SK-N-DZ (cell line): ENCODE measurements at places on chromosomes 1 and 21.
A peak's percentile ranks its signal among the peaks of the same experiment; 100 is the strongest.

GRCh38 chr1:82171955-82172354 lies 371.2 kb downstream of the ADGRL2 start:
- DNase-seq, result no peak

DNA sequence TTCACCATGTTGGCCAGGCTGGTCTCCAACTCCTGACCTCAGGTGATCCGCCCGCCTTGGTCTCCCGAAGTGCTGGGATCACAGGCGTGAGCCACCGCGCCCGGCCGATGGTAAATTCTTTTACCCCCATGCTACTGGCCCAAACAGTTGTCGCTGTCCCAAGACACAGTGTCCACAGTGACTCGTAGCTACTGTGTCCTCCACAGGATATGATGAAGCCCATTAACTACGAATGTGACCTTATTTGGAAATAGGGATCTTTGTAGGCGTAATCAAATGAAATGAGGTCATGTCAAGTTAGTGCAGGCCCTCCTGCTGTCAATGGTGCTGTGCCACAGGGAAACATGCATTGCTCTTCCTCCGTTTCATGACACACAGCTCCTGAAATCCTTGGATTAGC lies 8.5 kb downstream of the FNDC10 start:
- peak; percentile 55 for DNase-seq

GRCh38 chr1:35727434-35728040 lies 8.9 kb upstream of the C1orf216 start:
- DNase-seq, result no peak

DNA sequence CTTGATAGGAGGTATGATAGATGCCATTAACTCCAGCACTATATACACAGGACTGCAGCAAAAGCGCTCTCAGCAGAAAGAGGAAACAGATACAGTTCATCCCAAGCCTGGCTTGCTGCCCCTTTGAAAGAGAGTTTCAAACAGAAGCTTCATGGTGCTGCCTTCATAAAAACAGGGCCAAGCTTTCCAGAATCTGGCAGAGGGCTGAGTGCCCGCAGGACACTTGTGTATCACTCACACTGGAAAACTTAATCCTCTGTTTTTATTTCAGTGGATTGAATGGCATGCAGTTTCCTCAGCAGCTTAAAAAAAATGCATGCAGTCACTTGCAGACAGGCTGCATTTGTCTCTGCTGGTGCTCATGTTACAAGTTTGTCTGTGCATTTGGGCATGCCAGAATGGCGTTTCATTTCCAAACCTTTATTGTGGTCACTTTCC lies 40.4 kb downstream of the KCNJ15 start:
- no peak for DNase-seq

GRCh38 chr1:57553666-57554065 lies 129.8 kb upstream of the DAB1 start:
- DNase-seq, result no peak

DNA sequence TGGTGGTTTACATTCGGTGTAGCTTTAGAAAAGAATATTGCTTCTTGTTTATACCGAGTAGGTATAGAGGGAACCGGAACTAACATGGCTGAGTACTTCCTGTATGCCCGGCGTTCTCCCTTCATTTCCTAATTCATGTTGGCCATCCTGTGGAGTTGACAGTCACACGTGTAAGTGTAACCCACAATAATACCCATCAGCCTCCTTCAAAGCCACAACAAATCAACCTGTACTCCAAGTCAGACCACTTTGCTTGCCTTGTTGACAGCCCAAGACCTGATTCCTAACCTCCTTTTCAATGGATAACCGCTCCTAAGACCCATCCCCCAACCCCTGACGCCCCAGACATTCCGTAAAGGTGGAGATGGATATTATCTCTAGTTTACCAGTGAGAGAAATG lies 42.1 kb downstream of the UBE2U start:
- DNase-seq, result no peak

- DNase-seq, result no peak
These were observed 19.0 kb downstream of the DPH5 start for GRCh38 chr1:101006553-101006952.

- no peak for DNase-seq
These were observed 77.2 kb upstream of the PPP2R5A start for GRCh38 chr1:212207822-212208520.

DNA sequence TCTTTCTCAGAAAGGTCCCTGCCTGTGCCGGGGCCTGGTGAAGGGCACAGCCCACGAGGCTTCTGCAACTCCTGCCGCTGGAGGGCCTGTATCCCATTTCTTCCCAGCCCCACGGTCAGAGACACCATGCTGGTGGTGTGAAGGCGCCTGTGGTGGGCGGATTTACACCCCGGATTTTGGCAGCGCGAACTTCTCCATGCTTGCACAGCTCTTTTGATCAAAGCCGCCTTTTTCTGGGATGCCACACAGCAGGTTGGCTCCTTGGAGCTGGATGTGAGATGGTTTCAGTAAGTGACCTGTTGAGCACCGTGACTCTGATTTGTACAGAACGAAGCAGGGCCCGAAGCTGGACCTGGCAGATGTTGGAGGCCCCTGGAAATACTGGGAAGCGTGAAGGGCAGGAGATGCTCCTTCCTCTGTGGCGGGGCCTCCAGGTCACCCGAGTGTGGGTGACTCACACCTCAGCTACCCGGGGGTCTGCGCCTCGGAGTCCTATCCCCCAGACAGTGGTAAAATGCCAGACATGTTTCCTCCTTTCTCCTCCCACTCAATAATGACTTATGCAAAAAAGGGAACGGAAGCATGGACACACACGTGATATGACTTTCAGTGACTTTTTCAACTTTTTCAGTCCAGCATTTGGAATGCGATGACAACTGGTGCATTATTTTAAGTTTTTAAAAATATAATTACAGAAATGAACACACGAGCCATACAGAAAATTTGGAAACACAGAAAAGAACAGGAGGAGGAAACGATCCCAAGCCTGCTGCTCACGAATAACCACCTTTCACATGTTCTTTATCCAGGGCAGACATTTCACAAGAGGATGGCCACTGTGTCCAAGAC lies 9.0 kb downstream of the UMODL1 start:
- no peak for DNase-seq

DNA sequence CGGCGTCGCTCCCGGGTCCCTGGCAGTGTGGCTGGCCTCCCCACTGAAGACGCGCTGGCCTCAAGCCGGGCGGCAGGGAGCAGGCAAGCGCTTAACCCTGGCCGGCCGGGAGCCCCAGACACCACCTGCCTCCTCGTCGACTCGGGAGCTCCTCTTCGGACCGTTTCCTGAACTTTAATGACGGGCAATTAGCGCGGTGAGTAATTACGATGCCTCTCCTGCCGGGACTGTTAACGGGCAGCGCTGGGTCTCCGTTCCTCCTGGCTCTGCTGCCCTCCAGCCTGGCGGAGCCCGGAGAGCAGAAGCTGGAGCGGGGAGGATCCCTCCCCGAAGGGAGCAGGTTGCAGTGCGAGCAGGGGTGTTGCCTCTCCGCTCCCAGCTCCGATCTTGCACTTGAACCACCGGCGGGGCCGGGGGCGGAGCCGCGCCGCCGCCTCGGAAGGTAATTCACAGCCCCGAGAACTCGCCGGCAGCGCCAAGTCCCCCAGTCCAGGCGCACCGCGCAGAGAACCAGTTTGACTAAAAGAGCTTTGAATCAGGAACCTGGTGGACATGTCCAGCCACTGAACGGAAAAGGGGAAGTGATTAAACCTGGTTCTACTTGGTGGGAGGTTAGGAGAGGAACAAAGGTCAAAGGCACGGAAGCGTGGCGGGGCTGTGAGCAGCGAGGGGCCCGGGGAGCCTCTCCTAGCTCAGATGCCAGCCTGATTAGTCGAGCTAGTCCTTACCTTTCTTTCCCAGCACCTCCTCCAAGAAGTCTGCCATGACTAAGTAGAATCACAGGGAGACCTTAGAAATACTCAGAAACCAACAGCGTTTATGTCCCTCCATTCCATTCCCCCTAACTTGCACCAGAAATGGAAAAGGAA lies 18.3 kb upstream of the PLEKHA6 start:
- no peak for DNase-seq

GRCh38 chr1:34363447-34363846 lies 186.7 kb downstream of the C1orf94 start:
- no peak for DNase-seq

DNA sequence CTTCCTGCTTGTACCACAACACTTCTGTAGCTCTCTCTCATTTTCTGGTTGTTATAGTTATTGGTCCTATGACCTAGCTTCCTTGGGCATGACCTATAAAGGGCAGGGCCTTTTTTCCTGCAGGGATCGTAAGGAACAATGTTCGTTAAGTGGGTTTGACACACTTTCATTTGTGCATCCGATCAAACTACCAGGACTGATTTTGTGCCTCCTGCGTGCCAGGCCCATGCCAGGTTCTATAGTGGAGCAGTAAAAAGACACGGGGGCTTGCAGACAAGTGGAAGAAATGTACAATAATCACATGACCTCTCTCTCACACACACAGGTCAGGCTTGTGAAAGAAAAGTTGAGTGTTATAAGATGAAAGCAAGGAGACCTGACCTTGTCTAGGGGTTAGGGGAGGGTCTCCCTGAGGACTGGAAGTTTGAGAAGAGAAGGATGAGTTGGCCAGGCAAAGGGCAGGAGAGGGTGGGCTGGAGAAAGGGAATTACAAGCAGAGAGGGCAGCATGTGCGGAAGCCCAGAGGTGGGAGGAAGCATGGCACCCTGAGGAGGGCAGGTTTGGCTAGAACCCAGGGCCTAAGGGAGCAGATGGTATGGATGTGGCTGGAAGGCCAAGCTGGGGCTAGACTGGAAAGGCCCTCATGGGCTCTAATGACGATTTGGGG lies 145.4 kb downstream of the GRIK3 start:
- no peak for DNase-seq

GRCh38 chr1:178277793-178278530 lies 184.1 kb downstream of the RASAL2 start:
- no peak for DNase-seq

- peak; percentile 37 for DNase-seq
These were observed 220.8 kb downstream of the SLC35F3 start for GRCh38 chr1:234125283-234125682.

DNA sequence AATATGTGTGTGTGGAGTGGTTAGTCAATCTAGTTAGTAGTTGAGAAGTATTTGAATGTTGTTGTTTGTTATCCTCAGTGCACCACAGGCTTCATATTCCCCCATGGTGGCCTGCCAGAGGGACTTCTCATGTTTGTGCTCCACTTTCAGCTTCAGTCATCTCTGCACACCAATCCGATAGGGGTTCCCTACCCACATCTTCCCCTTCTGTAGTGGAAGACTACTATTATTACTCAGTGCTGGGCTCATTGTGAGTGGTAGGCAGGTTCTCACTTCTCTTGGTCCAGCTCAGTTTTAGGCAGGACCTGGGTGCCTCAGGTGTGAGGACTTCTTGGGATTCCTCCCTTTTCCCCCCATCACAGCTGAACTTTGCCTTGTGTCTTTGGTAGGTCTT lies 14.2 kb downstream of the MT1HL1 start:
- no peak for DNase-seq

DNA sequence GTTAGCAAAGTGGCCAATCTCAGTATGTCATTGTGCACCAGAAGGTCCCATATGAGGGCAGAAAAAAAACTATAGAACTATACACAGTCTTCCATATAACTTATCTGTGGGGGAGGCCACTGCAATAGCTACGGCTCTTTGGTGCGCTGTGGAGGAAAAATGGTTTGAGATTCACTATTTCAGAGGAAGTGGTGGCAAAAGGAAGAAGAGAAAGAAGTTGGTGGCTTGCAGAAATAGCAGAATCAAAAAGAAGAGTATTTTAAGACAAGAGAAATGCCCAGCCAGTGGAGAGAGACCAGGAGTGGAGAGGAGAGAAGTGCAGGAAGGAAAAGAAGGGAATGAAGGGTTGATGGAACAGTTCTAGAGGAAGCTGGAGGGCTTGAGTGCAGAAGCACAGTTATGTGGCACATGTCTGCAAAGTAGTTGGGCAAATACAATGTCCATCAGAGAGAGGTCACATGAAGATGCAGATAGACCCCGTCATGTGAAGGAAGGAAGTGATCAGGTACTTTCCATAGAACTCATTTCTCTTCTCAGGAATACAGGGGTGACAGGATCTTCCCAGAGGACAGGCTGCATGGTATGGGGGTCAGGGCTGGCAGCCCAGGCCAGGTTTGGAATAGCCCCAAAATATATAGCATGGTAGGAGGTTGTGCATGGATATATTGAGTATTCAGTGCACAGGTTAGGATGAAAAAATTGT lies 64.6 kb downstream of the RUNX1 start:
- DNase-seq, result no peak

DNA sequence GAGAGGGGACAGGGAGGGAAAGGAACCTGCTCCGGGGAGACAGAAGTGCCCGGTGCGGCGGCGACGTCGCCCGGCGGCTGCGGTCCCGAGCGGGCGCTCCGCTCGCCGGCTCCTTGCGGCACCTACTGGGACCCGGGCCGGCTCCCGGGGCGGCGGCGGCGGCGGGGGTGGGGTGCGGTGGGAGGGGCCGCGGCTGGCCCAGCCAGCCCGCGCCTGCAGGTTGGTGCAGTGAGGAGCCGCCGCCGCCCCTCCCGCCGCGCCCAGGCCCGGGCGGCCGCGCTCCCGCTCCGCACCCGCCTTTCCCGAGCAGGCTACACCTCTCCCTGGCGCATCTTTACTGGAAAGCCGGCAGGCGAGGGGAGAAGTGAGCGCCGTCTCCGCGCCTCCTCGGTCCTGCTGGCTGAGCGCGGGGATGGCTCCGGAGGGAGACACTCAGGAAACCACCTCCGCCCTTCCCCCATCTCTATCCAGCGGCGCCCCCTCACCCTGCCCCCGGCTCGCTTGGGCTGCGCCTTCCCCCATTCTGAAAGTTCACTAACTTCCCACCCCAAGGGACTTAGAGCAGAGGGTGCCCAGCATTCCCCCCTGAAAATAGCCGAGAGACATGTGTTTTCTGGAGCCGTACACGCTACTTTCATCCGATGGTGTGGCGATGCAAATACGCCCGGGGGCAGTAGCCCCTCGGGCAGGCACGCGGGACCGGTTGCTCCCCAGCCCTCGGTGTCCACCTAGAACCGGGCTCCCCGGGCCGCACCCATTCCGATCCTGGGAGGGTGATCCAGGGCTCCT lies at the start of gene PLD5:
Gene PLD5 (minus strand): TSS at position 127 of the 789 bp plus-strand sequence.
- DNase-seq, result peak; percentile 73

DNA sequence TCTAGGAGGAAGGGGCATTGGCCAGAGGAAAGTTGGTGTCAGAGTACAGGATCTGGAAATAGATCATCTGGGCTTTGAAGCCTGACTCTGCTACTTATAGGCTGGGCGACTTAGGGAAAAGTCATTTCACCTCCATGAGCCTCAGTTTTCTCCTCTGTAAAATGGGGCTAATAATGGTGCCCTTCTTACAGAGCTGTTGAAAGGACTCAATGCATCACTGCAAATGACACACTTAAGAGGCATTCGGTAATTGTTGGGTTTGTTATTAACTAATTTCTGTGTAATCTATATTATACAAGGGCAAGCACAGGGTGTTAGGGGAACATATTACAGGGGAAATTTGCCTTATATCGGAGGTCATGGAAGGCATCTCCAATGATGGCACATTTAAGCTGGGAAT lies 96.1 kb downstream of the KAZN start:
- no peak for DNase-seq

DNA sequence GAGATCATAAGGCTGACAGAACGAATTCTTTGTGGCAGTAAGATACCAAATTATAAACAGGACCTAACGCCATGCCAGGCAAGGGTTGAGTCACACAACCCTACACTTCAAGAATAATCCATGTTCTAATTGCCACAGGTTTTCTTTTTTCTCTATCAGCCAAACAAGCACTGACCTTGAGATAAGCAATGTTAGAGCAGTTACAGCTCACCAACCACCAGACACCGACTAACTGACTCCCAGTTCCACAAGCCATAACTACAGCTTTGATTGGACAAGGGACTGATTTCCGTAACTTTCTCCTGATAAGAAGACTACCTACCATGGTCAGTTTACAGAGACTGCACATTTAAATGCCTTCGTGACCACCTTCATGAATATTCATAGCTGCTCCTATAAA lies 149.6 kb downstream of the PTPRU start:
- DNase-seq, result no peak
